ENCODE measurements at places on chromosomes 2 and 18.

- DNase-seq: no peak
These were observed 25.4 kb downstream of the CDKL4 start for GRCh38 chr2:39218391-39218790.

DNA sequence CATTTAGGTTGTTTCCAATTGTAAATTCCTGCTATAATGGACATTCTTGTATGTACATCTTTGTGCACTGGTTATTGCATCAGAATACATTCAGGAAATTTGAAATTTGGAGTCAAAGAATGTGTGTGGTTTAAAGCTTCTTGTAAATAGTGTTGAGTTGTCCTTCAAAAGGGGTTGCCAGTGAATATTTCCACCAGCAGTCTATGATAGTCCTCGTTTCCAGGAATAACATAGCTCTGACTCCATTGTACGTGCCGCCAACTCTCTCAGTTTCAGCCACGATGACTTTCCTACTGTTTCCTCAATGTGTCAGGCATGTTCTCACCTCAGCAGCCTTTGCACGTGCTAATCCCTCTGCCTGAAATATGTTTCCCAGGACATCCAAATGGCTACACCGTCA lies 10.9 kb upstream of the HS6ST1 start:
- no peak for DNase-seq

GRCh38 chr18:8301427-8302172 lies 307.6 kb upstream of the RAB12 start:
- DNase-seq: no peak

GRCh38 chr2:120876526-120877280 lies 141.0 kb downstream of the GLI2 start:
- no peak for DNase-seq

- DNase-seq: no peak
These were observed 150.0 kb downstream of the IKZF2 start for GRCh38 chr2:213001297-213001910.

DNA sequence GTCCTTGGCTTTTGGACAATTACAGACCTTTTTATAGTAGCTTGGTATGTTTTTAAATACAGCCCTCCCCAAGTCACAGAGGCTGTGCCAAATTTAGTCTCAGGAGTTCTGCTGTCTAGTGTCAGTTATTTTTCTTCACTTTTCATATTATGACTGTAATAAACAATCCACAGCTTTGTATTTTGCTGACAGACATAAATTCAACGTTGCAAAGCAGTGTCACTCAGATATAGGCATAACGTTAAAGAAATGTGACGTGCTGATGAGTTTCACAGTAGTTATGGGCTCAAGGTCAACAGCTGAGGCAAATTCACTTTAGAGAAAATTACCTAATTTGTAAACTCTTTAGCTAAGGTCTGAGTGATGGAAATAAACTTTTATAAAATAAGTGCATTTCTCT lies 151.6 kb downstream of the SATB2 start:
- no peak for DNase-seq

DNA sequence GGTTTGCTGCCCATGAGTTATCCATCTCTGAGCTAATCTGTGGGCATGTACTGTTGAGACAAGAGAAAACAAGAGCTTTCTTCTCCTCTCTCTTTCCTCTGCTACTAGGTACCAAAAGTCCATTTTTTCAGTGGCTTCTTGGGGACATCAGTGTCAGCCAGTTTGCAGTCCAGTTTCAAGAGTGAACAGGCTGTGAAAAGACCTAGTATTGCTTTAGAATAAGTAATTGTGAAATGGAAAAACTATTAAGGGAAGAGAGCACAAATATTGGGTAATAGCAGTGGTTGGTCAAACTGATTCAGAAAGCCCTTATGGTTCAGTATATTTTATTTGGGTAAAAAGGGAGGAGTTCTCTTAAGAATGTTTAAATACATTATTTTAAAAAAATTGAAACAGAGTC lies 33.0 kb upstream of the MEP1B start:
- DNase-seq: no peak

GRCh38 chr2:207967121-207967520 lies 58.2 kb downstream of the PLEKHM3 start:
- no peak for DNase-seq

- no peak for DNase-seq
These were observed 3.7 kb downstream of the FAM171B start for GRCh38 chr2:186697536-186697935.

DNA sequence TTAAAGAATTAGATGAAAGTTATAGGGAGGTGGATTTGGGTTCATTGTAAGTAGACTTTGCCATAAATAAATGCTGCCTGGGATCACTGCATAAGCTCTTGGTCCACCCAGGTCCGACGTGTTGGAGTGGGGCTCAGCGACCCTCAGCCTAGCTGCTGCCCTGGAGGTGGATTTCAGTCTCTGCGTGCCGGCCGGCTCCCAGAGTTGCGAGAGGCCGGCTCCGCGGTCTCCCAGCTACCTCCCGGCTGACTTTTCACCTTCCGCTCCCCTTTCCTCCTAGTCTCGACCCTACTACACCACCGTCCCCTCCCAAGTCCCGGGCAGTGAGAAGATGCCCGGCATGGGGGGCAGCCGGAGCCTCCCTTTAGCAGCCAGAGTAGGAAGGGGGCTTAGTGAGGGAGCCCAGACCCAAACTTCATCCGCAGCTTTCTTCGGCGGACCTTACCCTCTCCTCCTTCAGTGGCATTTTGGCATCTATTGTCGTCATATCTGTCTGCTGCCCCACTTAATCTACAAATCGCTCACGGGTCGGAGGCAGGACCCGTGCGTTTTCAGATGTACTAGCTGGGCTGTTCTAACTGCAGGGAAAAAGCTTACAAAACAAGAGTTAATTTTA lies 8.1 kb downstream of the EMX1 start:
- no peak for DNase-seq

DNA sequence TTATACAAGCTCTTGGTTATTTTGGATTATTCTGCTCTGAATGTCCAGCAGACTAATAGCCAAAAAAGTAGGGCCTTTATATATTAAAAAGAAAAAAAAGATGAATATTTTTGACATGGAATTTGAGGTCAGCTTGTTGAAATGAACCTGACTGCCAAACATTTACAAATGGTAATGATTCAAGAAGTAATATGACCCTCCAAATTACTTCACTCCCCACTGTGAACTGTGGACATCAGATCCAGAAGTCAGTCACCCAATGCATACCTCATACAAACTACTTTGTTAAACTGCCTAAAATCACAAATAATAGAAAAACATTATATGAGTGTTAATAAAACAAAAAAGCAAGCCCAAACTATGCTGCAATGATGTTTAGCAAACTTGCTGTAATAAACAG lies 10.0 kb downstream of the EPG5 start:
- DNase-seq: no peak

DNA sequence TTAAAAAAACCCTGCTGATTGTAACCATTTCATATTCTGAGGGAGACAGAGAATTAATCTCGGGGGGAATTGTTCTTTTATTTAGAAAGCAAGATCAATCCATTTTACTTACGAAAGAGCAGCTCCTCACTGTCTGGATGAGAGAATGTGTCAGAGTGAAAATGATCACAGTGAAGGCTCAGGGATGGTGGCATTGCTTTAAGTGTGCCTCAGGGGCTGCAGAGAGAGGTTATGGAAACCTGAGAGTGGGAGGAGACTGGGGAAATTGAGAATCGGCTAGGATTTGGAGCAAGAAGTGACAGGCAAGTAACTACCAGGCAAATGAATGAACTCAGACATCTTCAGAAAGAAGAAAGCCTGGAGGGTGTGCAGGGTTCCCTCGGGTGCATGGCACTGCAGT lies 34.2 kb downstream of the MRPL35 start:
- no peak for DNase-seq

GRCh38 chr2:98801921-98802321 lies 71.0 kb upstream of the MGAT4A start:
- DNase-seq: no peak

DNA sequence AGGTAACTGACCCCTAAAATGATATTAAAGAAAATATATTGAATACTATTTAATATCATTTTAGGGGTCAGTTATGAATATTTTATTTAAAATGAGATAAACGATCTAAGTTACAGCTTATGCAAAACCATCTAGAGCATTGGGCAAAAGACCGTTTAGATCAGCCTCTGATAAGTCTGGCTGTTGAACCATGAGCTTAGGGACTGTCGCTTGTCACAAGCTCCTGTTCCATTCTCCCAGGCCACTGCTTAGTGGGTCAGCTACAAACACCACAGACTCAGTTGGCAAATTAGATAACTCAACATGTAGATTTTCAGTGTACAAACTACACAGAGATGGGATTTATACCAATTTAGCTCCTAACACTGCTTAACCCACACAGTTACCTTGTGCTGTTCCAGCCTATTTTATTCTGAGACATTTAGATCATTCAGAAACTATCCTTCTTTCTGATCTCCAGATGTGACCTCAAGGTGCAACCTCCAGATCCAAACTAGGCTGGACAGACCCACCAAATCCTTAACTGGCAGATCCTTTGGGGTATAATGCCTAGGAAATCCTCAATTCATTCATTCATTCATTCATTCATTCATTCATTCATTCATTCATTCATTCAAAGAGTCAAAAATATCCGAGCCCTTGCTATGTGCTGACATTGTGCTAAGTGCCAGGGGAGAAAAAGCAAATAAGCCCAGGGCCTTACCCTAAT lies 82.8 kb downstream of the HRH4 start:
- no peak for DNase-seq

GRCh38 chr2:21055879-21056790 lies 12.3 kb upstream of the APOB start:
- DNase-seq: no peak

DNA sequence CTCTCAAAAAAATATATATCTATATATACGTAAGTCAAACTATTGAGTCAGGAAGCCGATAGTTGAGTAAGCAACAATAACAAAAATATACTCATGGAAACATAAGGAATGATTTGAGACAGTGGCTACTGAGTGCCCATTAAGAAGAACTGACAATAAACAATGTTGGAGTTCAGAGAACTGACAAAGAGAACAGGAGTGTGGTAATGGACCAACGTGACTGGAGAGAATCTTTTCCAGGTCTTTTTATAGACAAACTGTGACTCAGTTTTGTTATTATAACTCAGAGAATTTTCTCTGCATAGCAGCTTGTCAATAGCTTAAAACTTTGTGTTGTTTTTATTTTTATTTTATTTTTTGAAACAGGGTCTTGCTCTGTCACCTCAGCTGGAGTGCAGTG lies 4.6 kb upstream of the GALM start:
- DNase-seq: no peak

- no peak for DNase-seq
These were observed 58.6 kb downstream of the GALR1 start for GRCh38 chr18:77308216-77308615.

- no peak for DNase-seq
These were observed 6.2 kb upstream of the PLCL1 start for GRCh38 chr2:197798187-197798586.

- no peak for DNase-seq
These were observed 418.2 kb upstream of the ZEB2 start for GRCh38 chr2:144937910-144938709.

- no peak for DNase-seq
These were observed 17.2 kb downstream of the RALB start for GRCh38 chr2:120269816-120270215.

DNA sequence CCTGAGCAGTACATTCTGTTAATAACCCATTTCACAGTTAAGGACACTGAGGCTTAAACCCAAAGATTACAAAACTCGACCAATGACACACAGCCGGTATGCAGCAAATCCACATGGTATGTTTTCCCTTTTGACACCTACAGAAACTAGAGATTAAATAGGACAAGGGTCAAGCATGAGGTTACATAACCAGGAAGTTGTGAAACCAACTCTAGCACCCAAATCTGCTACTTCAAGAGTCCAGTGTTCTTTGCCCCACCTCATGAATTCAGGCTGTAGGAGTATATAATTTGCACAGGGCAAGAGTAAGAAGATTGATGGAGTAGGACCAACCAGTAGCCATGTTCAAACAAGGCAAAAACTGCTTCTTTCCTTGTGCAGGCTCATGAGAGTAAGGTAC lies 249.8 kb downstream of the BCL11A start:
- DNase-seq: no peak

DNA sequence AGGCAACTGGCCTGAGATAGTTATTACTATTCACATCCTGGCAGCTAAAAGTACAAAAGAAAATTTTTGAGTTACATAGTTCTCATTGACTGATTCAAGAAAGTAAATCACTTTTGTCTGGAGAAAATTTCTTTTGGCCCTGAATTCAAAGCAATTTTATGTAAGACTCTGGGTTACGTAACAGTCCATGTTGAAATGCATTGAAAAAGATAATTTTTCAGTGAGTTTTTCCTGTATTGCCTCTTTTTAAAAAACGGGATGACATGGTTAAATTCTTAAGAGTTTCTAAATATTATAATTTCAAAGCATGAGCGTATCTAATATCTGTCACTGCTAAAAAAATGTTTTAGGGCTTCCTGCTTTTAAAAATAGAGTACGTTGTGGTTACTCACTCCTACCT lies 72.7 kb downstream of the ANKRD12 start:
- no peak for DNase-seq

DNA sequence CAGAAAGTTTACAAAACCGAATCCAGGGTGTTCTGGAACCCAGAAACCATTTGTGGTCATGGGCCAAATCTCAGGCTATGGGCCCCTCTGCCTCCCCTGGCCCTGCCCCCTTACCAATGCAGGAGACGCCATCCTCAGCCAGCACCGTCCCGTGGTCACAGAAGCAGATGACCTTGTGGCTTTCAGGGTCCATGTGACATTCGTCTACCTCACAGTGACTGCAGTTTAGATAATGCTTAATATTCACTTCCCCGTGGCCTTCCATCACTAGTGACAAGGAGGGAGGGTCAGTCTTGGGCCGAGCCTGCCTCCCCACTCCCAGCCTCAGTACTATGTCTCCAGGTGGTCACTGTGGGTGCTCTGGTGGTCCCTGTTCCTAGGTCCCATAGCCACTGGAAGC lies 111.6 kb downstream of the CLIP4 start:
- DNase-seq: no peak

- DNase-seq: no peak
These were observed 1038.3 kb downstream of the DPP10 start for GRCh38 chr2:115480741-115481140.

DNA sequence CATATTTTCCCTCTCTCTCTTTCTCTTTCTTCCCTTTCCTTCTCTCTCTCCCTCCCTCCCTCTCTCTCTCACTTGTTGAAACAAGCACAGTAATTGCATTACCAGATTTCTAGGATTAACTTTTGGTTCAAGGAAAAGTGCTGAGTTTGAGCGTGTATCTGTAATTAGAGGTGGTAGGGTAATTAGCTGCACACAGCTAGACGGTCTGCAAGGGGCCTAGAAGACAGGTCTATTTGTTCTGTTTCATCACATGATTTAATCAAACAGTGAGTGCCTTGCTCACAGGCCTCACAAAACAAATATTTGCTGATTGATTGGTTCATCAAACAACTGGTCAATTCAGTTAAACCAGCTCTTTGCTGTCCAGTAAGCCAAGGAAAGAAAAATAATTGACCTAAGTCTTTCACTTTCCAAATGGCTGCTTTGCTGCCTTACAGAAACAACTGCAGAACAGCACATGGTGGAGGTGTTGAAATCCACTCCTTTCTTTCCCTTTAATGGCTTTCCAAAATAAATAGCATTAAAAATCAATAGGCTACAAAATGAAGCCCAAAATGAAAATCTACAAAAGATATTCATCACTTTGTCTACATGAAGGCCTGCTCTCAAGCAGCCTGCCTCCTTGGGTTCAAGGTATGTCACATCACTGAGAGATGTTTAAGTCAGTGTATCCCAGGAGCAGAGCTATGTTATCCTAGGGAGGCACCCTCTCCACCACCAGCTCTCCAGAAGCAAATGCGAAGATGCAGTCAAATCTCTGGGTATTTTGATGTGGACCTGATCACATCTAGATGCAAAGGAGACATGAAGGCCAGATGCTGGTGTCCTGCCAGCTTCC lies 264.4 kb upstream of the SIX2 start:
- no peak for DNase-seq
